Smooth muscle cell of the pulmonary artery (primary cell): ENCODE measurements at places on chromosomes 3 and 15. TPM values are rescaled to one million over a fixed set of nuclear protein-coding genes. Genes with fewer than 3 reads are reported as not detected.

ANKRD63 gene
- not detected in 2 replicates for total RNA-seq

OXTR gene
- 18.5 and 30.7 TPM in 2 replicates for total RNA-seq

GHSR gene
- not detected in 2 replicates for total RNA-seq

GRAMD1C gene
- 2.2 and 4.2 TPM in 2 replicates for total RNA-seq

ACP3 gene
- 0.33 TPM in 1 of 2 replicates, not detected in the other for total RNA-seq

CFAP100 gene
- not detected in 2 replicates for total RNA-seq

CLRN1 gene
- total RNA-seq: not detected in 2 replicates

TLR9 gene
- under 0.01 and 0.23 TPM in 2 replicates for total RNA-seq

MOBP gene
- not detected in 2 replicates for total RNA-seq

CSTA gene
- total RNA-seq: 1.2 TPM in 1 of 2 replicates, not detected in the other

FBXO45 gene
- total RNA-seq: 8.9 and 9.3 TPM in 2 replicates

BFSP2 gene
- total RNA-seq: not detected in 2 replicates

TFRC gene
- total RNA-seq: 297 and 356 TPM in 2 replicates

GPR149 gene
- total RNA-seq: not detected in 2 replicates

CDV3 gene
- total RNA-seq: 153 and 174 TPM in 2 replicates

SMCO1 gene
- not detected in 2 replicates for total RNA-seq

LRRC57 gene
- total RNA-seq: 14.4 and 16.8 TPM in 2 replicates

HDC gene
- total RNA-seq: not detected in 2 replicates

IL16 gene
- total RNA-seq: 0.20 and 0.65 TPM in 2 replicates

DPPA2 gene
- not detected in 2 replicates for total RNA-seq
